GM12891 (cell line): ENCODE measurements at places on chromosomes 5 and 9.

DNA sequence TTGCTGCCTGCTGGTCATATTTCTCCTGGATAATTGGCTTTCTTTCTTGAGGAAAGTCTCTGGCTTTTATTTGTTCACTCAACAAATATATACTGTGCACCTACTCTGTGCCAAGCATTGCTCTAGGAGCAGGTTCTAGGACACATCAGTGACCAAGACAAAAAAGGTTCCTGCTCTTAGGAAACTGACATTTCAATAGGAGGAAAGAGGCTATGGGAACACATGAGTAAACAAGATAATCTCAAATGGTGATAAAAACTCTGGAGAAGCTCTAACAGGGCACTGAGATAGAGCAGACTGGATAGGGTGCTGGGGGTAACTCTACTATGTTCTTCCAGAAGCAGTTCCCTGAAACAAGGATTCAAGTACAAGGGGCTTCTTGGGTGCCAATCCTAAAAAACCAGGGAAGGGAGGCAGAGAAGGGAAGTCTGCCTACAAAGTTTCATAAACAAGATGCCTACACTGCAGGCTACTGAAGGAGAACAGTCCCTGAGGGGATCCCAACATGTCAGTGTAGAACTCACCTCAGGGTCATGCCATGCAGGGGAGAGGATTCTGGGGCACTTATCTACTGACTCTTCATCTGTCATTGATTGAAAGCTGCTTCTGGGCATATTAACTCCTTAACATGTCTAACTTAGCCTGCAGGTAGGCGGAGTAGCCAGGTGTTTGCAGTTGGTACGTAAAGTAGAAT, 181.3 kb downstream of the GRIA1 start:
- DNase-seq: no peak

DNA sequence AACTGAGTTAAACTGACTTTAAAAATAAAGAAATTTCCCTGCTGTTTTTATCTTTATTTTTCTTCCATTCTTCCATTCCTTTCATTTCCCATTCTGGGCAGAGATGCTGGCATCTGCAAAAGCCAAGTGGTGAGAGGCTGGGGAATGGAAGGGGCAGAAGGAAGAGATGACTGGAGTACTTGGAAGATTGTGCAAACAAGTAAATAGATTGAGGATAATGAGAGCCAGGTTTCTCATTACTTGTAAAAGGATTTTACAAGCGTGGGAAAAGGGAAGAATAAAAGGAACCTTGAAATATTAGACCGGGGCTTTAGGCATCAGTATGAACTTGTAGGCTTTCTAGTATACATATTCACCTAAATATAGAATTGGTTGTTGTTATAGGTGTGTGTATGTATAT, 341.2 kb downstream of the CAAP1 start:
- DNase-seq: no peak

DNA sequence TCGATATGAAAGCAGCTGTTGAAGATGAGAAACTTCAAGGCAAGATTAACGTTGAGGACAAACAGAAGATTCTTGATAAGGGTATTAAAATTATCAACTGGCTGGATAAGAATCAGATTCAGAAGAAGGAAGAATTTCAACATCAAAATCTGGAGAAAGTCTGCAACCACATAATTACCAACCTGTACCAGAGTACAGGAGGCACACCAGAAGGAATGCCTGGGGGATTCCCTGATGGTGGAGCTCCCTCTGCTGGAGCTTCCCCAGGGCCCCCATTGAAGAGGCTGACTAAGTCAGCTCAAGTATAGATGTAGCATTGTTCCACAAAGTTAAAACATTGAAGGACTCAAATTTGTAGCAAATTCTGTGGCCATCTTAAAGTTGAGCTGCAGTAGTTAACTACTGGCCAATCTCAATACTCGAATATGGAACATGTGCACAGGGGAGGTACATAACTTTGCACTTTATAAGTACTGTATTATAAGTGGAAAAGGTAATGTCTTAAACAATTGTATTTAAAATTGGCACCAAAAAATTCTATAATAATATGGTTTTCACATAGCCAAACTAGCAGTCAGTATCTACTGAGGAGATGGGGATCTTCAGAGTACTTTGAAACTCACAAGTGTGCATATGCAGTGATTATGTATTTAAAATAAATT, 237.5 kb downstream of the CHSY3 start:
- peak; percentile 2 for DNase-seq

DNA sequence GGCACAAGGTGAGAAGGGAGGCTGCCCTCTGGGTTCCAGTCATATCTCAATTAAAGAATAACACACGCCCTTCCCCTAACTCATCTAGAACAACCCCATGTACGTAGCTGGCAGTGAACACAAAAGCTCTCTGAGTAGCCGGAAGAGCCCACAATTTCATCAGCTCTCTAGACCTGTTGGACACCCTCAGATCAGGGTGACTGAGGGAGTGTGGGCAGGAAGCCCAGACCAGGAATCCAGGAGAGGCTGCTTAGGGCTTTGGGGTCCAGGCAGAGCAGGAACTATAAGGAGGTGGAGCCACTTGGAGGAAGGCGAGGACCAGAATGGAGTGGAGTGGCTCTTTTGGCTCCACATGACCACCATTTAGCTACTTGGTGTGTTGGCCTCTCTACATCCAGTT, 237.4 kb downstream of the NR3C1 start:
- DNase-seq: no peak

DNA sequence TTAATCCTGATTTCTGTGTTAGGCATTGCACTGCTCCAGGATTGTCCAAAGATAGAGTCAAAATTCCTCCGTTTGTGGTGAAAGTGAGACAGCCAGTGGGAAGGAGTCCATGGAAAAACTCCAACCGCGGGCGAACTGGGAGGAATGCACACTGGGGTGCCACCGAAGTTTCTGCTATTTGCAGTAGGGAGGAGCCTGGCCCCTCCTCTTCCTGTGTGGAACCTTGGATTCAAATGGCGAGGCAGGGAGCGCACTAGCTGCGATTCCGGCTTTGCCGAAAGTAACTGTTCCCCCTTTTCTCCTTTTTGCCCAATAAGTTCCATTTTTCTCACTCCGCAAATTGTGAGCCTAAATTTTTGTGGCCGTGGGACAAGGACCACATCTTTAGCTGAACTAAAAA, 9.3 kb downstream of the BAAT start:
- DNase-seq: no peak

DNA sequence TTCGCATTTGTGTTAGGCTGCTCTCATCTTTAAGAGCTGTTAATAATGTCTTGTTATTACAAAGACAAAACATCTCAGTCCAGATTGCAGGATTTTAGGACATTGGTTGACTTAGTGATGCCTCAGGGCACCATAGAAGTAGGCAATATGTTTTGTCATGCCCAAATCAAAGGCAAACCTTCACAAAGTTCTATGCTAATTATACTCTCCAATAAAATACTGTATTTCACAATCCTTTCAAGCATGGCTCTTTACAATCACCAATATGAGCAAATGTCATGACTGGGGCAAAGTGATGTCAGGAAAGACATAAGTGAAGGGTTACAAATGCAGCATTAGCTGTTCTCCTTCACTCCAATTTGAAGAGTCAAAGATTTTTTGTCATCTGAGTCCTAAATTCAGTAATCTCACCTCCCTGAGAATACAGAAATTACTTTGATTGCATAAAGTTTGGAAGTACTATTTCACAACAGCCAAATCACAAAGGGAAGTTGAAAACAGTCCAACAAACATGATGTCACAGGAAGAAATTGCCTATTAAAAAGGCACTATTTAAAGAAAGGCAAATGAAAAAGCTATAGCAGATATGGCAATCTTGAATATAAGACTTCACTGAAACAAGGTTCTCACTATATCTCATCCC, 303.2 kb downstream of the PRR16 start:
- no peak for DNase-seq

DNA sequence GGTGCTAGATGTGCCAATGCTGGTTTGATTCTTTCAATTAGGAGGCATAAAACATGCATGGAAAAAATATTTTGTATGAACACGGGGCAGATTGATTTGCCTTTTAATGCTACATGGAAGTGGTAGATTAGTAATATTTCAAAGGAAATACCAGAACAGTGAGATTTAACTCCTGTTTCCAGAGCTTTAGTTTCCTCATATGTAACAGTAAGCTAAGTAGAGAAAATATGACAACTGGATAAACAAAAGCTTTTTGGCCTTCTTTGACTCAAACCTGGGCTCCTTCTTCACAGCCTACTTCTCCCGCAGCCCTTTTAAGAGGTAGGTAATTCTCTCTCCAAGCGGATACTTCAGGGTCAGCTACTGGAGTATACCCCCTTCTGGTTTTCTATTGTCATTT, 254.2 kb upstream of the TRPC7 start:
- no peak for DNase-seq

GRCh38 chr9:90767523-90768100, 34.0 kb upstream of the SYK start:
- no peak for DNase-seq

DNA sequence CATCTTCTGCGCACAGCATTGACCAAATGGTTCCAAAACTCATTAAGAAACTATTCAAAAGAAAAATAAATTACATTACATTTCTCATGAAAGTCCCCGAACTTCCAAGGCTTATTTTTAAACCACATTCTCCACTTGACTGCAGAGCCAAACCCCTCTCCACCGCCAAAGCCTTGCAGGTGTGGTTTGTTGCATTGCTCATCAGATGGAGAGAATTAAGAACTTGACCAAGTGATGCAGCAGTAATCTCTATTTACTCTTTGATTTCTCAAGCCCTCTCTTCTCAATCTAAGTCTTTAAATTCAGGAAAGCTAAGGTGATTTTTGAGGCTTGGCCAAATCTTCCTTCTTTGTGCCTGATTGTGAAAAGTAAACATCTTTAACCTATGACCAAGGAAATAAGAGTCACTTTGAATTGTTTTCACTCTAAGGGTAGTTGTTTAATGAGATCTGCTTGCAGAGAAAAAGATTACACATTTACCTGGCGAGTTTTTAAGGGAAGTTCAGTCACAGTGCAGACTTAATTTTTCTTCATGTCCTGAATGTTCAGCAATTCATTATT, 290.5 kb upstream of the ITGA1 start:
- DNase-seq: no peak
